ENCODE measurements at places on chromosomes 1 and 21. TPM values are rescaled to one million over a fixed set of nuclear protein-coding genes. Genes with fewer than 3 reads are reported as not detected.

The COG2 gene
- 22.6 TPM for total RNA-seq

The RC3H1 gene
- total RNA-seq, result 18.9 TPM

The CCDC17 gene
- 1.4 TPM for total RNA-seq

The GREM2 gene
- total RNA-seq, result 47.8 TPM

The SMIM1 gene
- not detected for total RNA-seq

The B3GALT2 gene
- total RNA-seq, result 4.7 TPM

The CD247 gene
- not detected for total RNA-seq

The UBAP2L gene
- total RNA-seq, result 73.0 TPM

The RUNX3 gene
- 2.7 TPM for total RNA-seq

DNA sequence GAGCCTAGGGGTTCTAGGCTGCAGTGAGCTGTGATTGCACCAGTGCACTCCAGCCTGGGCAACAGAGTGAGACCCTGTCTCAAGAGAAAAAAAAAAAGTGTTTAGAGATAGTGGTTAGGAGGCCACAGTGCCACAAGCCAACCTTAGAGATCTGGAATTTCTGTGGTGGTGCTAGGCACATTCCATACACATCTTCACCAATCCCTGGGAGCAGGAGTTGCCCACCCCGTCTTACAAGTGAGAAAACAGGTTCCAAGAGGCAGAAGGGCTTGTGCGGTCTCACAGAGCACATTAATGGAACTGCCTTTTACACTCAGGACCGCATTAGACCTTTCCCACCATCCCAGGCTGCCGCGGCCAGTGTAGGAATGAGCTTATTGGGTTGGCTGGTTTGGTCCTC, 93.2 kb downstream of the EPHB2 start:
- DNase-seq, result no peak
- no peaks in the 10 kb centered on the region for H3K27me3 ChIP-seq
- H3K4me1 ChIP-seq, result peaks cover 22% of the 10 kb centered on the region
- H3K4me3 ChIP-seq, result no peak overlapping the region

DNA sequence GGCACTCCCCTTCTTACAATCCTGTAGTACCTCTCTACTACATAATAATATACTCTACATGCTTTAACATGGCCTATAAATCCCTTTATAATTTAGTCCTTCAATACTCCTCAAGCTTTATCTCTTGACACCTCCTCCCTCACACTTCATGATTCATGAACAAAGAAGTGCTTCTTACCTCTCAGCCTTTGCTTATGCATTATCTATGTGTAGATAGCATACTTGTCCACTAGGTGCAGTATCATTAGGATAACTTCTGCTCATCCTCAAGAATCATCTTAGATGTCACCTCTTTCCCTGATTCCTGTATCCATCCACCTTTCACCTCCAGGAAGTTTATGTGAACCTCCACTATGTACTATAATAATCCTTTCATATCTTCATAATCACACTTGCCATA, 74.4 kb downstream of the COL24A1 start:
- H3K27me3 ChIP-seq, result no peaks in the 10 kb centered on the region
- H3K27ac ChIP-seq, result no peak overlapping the region
- H3K4me3 ChIP-seq, result no peak overlapping the region

GRCh38 chr1:95278173-95279006, 44.4 kb downstream of the RWDD3 start:
- no peaks in the 10 kb centered on the region for H3K4me1 ChIP-seq
- no peaks in the 10 kb centered on the region for H3K36me3 ChIP-seq
- H3K27ac ChIP-seq, result no peak overlapping the region
- H3K27me3 ChIP-seq, result 0 out of 2 replicates have a peak, but pooled peaks cover 4% of the 10 kb centered on the region
- H3K4me3 ChIP-seq, result no peak overlapping the region

- H3K4me1 ChIP-seq, result no peaks in the 10 kb centered on the region
- no peak overlapping the region for H3K27ac ChIP-seq
- no peak overlapping the region for H3K4me3 ChIP-seq
- no peak for DNase-seq
- no peaks in the 10 kb centered on the region for H3K36me3 ChIP-seq
- H3K27me3 ChIP-seq, result peaks cover 4% of the 10 kb centered on the region
Observed at GRCh38 chr1:232322162-232322734, 307.7 kb downstream of the SIPA1L2 start.

- no peaks in the 10 kb centered on the region for H3K36me3 ChIP-seq
- H3K27ac ChIP-seq, result peak overlapping the region; percentile 39
- DNase-seq, result peak; percentile 47
- peak overlapping the region; percentile 85 for H3K4me3 ChIP-seq
- H3K4me1 ChIP-seq, result peaks cover 11% of the 10 kb centered on the region
Observed at GRCh38 chr1:2391931-2392509, 379 bp downstream of the RER1 start.

DNA sequence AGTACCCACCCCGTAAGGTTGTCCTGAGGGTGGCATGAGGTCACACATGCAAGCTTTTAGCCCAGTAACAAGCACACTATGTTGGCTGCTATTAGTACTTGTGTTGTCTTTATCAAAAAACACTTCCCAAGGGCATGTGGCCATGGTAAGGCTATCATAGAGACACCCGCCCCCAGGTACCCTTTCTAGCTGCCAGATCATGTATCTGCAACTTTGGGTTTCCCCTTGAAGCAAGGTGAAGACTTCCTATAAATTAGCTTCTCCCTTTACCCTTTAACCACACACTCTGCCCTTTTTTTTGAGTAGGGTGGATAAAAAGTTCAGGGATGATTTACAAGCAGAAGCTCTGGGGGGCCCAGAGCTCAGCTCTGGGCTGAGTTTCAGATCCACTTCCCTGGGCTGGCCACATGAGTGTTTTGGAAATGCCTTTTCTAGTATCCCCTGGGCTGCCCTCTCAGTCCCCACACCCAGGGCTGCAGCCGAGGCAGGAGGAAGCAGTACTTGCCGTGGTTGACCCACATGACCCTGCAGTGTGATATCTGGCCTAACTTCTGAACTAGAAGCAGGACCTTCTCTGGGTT, 2.0 kb downstream of the ZDHHC18 start:
- H3K4me1 ChIP-seq, result peaks cover 5% of the 10 kb centered on the region
- no peak overlapping the region for H3K27ac ChIP-seq
- H3K36me3 ChIP-seq, result peaks cover 5% of the 10 kb centered on the region
- no peaks in the 10 kb centered on the region for H3K27me3 ChIP-seq
- no peak for DNase-seq

GRCh38 chr1:248631354-248632008, 3.4 kb downstream of the OR2T11 start:
- no peak overlapping the region for H3K27ac ChIP-seq
- no peaks in the 10 kb centered on the region for H3K36me3 ChIP-seq
- H3K4me1 ChIP-seq, result no peaks in the 10 kb centered on the region
- no peak overlapping the region for H3K4me3 ChIP-seq

GRCh38 chr1:154490317-154490716, 11.7 kb upstream of the TDRD10 start:
- H3K4me1 ChIP-seq, result no peaks in the 10 kb centered on the region
- peaks cover 53% of the 10 kb centered on the region for H3K27me3 ChIP-seq
- H3K4me3 ChIP-seq, result no peak overlapping the region
- no peaks in the 10 kb centered on the region for H3K36me3 ChIP-seq
- H3K27ac ChIP-seq, result no peak overlapping the region

- H3K4me3 ChIP-seq, result no peak overlapping the region
- no peak for DNase-seq
- H3K36me3 ChIP-seq, result no peaks in the 10 kb centered on the region
- no peak overlapping the region for H3K27ac ChIP-seq
- H3K4me1 ChIP-seq, result peaks cover 5% of the 10 kb centered on the region
Observed at GRCh38 chr1:193555662-193556441, 369.4 kb upstream of the B3GALT2 start.

DNA sequence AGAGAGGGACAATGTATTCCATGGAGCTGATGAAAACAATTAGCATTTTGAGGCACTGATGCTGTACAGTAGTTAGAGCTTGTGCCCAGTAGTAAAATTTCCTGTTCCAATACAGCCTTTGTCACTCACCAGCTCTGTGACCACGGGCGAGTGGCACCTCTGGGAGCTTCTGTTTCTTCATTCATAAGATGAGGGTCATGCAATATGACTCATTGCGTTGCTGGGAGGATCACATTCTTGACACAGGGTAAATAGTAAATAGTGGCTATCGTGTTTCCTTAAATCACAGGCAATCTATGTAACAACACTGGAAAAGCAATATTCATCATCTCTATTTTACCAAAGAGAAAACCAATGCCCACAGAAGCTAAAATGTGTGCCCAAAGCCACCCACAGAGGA, 4.5 kb upstream of the LRRC52 start:
- no peak overlapping the region for H3K27ac ChIP-seq
- no peaks in the 10 kb centered on the region for H3K36me3 ChIP-seq
- peaks cover 7% of the 10 kb centered on the region for H3K27me3 ChIP-seq
- no peak overlapping the region for H3K4me3 ChIP-seq

DNA sequence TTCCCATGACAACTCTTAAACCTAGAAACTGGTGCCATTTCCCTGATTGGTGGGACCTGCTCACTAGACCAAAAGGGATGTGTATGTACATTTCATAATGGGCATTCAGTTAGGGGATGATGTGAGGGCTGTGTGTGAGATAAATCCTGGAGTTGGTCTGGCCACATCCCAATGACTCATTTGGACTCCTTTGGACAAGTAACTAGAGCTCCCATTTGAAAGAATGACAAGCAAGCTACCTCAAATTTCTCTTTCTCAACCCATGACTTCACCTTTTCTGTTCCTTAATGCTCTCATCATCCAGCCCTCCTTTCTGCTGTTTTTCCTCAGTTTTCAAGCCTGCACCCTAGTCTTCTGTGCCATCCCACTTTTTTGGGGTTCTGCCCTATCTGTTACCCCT, 27.9 kb downstream of the EBNA1BP2 start:
- no peaks in the 10 kb centered on the region for H3K4me1 ChIP-seq
- DNase-seq, result peak; percentile 64
- no peak overlapping the region for H3K27ac ChIP-seq
- no peaks in the 10 kb centered on the region for H3K36me3 ChIP-seq
- H3K27me3 ChIP-seq, result 0 out of 2 replicates have a peak, but pooled peaks cover 23% of the 10 kb centered on the region

- peak; percentile 2 for DNase-seq
- H3K27ac ChIP-seq, result peak overlapping the region; percentile 52
- H3K27me3 ChIP-seq, result no peaks in the 10 kb centered on the region
- H3K4me1 ChIP-seq, result peaks cover 13% of the 10 kb centered on the region
- peaks cover 4% of the 10 kb centered on the region for H3K36me3 ChIP-seq
- H3K4me3 ChIP-seq, result no peak overlapping the region
Observed at GRCh38 chr21:46393451-46393940, 65.2 kb upstream of the DIP2A start.

- H3K4me3 ChIP-seq, result no peak overlapping the region
- DNase-seq, result peak; percentile 58
- H3K36me3 ChIP-seq, result no peaks in the 10 kb centered on the region
- H3K27me3 ChIP-seq, result no peaks in the 10 kb centered on the region
- no peak overlapping the region for H3K27ac ChIP-seq
Observed at GRCh38 chr1:2091611-2092604, 41.7 kb downstream of the PRKCZ start.

DNA sequence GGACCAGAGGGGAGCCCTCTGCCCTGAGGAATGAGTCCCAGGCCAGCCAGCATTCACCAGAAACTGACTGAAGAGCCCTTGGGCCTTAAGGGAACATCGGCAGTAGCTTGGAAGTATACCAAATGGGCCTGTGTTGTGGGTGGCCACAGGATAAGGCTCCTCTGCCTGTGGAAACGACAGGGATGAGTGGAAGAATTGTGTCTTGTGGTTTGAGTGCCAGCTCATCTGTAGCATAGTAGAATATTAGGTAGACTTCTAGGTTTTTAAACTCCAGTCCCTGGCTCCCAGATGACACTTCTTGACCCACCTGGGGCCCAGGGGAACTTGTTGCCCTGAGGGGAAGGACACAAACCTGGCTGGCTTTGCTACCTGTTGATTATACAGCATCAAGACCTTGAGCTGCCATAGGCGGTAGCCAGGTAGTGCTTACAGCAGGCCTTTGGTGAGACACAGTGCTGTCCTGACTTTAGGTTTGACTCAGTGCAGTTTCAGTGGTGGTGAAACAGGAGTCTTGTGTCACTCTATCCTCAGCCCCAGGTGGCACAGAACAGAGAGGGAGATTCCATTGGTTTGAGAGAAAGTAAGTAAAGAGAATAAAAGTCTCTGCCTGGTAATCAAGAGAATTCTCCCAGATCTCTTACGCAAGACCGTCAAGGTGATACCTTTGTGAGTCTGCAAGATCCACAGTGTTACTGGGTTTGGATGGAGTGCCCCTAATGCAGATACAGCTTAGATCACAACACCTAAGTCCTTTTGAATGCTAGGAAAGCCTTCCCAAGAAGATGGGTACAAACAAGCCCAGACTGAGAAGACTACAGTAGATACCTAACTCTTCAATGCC, 50.2 kb downstream of the RABGAP1L start:
- H3K4me3 ChIP-seq, result no peak overlapping the region
- H3K4me1 ChIP-seq, result no peaks in the 10 kb centered on the region
- no peak overlapping the region for H3K27ac ChIP-seq
- no peaks in the 10 kb centered on the region for H3K36me3 ChIP-seq
- no peaks in the 10 kb centered on the region for H3K27me3 ChIP-seq

- peak; percentile 23 for DNase-seq
- H3K4me1 ChIP-seq, result peaks cover 18% of the 10 kb centered on the region
- no peak overlapping the region for H3K27ac ChIP-seq
- no peaks in the 10 kb centered on the region for H3K36me3 ChIP-seq
- no peaks in the 10 kb centered on the region for H3K27me3 ChIP-seq
Observed at GRCh38 chr21:39384674-39385298, 35.9 kb upstream of the HMGN1 start.

GRCh38 chr1:182515556-182515955, 65.6 kb downstream of the RGSL1 start:
- no peaks in the 10 kb centered on the region for H3K36me3 ChIP-seq
- H3K4me3 ChIP-seq, result no peak overlapping the region
- no peak overlapping the region for H3K27ac ChIP-seq
- H3K4me1 ChIP-seq, result peaks cover 5% of the 10 kb centered on the region
- no peak for DNase-seq

GRCh38 chr1:54460861-54461387, 54.7 kb upstream of the SSBP3 start:
- no peak for DNase-seq
- H3K4me3 ChIP-seq, result no peak overlapping the region
- H3K27me3 ChIP-seq, result no peaks in the 10 kb centered on the region
- H3K27ac ChIP-seq, result no peak overlapping the region

DNA sequence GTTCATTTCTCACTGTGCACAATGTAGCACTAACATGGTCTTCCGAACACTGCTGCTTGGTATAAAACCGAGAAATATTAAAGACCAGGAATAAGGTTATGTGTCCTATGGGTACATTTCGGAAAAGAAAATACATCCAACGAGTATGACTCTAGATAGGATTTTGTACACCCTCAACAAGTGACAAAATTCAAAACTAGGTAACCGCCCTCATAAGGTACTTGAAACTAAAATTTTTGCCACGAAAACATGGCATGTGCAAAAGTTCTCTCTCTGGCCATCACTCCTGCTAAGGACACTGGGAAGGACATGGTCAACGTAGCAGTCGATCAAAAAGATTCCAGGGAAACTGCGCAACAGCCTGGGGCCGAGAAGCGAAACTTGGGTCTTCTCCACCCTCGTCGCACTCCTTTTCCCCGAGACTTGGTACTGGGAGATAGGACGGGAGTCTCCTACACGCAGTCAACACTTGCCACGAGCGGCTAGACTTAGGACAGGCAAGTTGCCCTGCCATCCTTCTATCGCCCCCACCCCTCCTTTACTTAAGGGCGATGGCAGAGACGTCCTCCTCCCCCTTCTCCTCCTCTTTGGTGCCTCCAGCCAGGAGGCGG, 338 bp upstream of the TOR1AIP1 start:
- H3K27ac ChIP-seq, result peak overlapping the region; percentile 99
- H3K36me3 ChIP-seq, result peaks cover 20% of the 10 kb centered on the region
- H3K4me3 ChIP-seq, result peak overlapping the region; percentile 90
